NCI-H2081 (cell line): ENCODE measurements at places on chromosomes 5 and 9.

DNA sequence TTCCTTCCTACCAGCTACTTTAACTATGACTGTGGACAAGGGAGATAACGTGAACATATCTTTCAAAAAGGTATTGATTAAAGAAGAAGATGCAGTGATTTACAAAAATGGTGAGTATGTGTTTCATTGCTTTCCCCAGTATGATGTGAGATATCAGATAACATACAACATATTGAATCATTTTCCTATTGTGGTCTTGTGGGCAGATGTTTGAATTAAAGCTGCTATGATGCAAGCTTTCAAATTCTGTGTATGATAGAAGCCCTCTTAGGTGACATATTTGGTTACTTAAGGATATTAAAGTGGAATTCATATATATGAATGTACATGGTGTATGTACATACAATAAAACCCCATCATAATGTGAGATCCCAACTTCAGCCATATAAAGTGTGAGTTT, 59.5 kb downstream of the TEK start:
- DNase-seq = no peak

DNA sequence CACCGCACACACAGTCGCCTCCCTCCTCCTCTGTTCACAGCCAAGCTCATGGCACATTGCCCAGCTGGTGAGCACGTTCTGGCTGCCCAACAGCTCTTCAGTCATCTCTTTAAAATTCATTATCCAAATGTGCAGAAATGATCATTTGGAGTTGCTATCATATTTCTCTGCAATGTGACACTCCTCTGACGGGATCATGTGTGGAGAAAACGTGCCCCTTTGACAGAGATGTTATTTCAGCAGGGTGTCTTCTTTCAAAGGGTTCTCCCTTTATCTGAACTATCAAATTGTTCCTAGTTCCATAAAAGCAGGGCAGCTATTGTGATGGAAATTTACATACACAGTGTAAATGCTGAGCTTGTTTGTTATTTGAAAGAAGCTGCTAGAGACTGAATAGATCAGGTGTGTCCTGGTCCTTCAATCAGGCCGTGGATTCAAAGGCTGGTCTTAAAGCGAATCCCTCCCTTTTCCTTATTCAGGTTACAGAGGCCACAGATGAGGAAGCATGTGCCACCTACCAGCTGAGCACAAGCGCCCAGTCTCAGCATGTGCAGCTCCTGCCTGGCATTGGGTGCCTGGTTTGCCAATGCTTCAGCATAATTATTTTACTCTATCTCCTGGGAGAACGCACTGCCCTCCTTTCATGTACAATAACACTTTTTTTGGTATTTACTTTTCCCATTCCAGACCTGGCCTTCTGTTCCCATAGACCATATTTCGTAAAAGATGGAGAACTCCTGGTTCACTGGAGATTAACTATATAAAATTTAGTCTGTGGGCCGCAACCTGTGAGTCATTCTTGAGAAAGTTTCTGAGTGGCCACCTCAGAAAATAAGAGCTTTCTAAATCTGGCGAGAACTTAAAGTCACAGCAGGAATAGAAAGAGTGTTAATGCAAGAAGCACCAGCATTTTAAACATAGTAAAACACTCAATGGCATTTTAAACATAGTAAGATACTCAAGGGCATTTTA, 433.7 kb downstream of the ENC1 start:
- DNase-seq = peak; percentile 97

DNA sequence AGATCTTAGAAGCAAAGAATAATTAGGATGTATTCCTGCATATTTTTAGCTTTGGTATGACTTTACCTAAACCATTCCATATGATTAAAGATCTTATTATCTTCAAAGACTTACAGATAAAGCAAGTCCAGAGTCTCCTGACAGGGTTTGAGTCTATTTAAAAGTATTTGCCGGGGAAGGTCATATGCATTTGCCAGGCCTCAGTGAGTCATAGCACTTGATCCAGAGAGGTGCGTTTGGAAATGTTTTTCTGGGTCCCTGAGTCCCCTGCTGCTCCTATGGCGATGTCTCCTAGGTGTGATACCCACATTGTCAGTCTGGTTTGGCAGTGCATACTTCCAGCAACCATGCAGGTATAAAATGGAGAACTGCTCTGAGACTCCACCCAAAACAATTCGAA, 217.0 kb downstream of the FBXL7 start:
- DNase-seq = no peak

DNA sequence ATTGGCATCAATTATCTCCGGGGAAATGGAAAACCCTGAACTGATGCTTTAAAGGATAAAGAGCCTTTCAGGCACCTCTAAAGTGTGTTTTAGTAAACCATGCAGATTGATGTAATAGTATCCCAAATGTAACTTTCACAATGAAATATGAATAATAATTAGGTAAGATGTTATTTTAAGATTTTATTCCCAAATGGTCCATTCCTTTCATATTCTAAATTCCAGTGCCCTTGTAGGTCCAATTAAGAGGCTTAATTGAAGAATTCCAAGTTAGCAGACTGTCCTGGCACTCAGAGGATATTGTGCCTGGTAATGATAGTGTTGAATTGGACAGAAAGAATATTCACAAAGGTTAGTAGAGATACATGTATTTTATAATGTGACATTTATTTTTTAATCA, 352.5 kb upstream of the NUDT12 start:
- DNase-seq = no peak

DNA sequence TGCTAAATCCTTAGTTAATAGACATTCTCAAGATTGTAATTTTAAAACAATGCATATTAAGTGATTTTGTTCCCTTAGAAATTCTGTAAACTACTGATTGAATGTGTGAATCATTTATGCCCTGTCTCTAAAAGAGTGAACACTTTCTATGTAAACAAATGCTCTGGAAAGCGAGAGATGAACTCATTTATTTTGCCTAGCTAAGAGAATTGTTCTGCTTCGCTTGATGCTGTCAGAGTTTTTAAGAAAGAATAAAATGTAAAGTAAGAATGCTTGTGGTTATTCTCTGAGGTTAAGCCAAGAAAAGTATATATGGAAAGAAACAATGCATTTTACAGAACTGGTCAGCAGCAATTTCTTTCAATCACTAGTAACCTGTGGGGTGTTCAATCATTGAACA, 347.4 kb upstream of the NUDT12 start:
- DNase-seq = no peak

- no peak for DNase-seq
These were observed 168.1 kb upstream of the DMRT1 start for GRCh38 chr9:673264-673965.

DNA sequence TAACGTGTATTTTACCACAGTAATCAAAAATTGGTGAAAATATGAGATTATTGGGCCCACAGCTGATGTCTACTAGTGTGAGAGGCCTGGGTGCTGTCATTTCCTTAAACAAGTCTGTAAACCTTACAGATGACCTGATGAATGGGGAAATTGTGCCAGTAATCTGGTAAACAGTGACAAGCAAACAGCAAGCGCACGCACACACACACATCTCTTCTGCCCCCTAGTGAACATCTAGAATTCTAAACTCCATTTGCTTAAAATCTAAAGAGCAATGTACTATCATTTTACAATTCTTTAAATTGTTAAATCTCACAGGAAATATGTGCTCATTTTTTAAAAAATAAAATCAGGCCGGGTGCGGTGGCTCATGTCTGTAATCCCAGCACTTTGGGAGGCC, 7.5 kb upstream of the RAPGEF1 start:
- peak; percentile 36 for DNase-seq

DNA sequence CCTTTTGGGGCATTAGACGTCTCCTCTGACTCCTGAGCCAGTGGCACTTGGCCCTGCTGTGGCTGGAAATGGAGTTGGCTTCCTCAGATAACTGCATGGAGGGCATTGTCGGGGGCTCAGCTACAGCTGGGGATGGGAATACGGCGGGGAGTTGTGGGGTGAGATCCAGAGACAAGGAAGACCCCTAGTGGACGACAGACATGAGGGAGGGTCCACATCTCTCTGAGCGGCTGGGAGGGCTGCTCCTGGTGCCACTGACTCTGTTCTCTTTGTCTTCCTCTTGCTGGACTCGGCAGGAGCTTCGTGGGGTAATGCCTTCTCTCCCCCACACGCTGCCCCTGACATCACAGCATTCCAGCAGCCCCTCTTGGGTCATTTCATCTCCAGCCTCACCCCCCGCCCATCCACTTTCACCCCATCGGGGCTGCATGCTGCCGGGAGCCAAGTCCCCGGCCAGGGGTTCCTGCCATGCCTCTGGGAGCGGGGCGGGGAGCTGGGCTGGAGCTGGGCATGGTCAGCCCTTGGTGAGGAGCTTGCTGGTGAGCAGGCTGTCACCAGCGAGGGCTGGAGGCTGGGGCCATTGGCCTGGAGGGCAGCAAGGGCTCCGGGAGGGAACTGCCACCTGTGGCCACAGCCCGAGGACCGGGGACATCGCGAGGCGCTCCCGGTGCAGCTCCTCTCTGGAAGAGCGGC, 172.3 kb downstream of the CACNA1B start:
- DNase-seq = no peak

GRCh38 chr9:99184475-99185347, 37.0 kb downstream of the ALG2 start:
- peak; percentile 92 for DNase-seq

- DNase-seq = no peak
These were observed 133.2 kb downstream of the ENTREP1 start for GRCh38 chr9:69458176-69458575.

DNA sequence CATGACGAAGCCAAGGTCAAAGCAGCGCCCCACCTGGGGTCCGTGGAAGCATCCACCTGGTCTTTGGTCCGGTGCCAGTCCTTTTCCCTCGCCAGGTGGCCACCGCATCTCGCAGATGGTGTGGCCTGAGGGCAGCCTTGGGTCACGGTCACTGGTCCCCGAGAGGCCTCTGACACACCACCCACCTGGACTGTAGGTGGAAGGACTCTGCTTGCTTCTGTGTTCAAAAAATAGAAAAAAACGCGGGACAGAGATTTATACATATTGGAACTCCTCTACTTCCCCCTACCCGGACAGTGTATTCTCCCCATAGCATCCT, 466 bp upstream of the TTC39B start:
- DNase-seq = no peak

DNA sequence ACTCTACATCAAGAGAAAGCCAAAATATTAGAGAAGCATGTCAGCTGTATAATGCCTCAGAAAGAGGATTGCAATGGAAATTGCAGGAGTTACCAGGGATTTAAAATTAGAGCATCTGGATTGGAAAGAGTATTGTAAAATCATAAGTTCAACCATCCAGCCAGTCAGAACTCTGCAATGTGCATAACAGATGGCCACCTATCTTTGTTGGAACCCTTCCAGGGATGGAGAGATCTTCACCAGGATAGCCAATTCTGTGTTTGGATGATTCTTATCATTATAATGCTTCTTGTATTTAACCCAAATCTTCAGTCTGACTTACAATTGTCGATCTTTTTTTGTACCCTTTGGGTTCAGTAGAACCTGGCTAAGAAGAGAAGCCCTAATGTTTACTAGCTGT, 164.4 kb downstream of the TLR4 start:
- no peak for DNase-seq

GRCh38 chr5:167731951-167732350, 559.5 kb upstream of the WWC1 start:
- no peak for DNase-seq

DNA sequence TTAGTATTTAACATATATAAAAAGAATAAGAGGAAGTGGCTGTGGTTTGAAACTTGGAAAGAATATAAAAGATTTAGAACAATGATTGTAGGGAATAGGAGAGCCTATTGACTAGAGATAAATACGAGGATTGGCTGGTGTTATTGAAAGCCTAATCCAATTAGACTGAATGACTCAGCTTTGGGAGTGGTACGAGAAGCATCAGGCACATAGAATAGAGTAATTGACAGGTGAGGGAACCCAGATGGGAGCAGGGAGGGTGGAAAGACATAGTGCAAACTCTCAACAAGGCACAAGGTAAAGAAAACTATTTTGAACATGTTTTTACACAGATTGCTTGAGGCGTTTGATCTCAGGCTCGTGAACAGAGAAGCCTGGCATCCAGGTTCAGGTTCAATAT, 338.9 kb upstream of the KLF9 start:
- DNase-seq = peak; percentile 17

GRCh38 chr5:79856456-79857055, 134.5 kb downstream of the MTX3 start:
- no peak for DNase-seq

- no peak for DNase-seq
These were observed 34.2 kb upstream of the GRPEL2 start for GRCh38 chr5:149310947-149311658.

GRCh38 chr5:761854-762710, 22.4 kb downstream of the ZDHHC11B start:
- DNase-seq = no peak

GRCh38 chr9:83625178-83625577, 2.2 kb downstream of the IDNK start:
- no peak for DNase-seq

- no peak for DNase-seq
These were observed 6.1 kb downstream of the MAMDC2 start for GRCh38 chr9:70049672-70050271.

- no peak for DNase-seq
These were observed 85.0 kb downstream of the DNAH5 start for GRCh38 chr5:13859270-13860065.

- peak; percentile 50 for DNase-seq
These were observed 23.7 kb upstream of the LOX start for GRCh38 chr5:122101636-122102285.

- DNase-seq = peak; percentile 51
These were observed 45.5 kb upstream of the KIF2A start for GRCh38 chr5:62260513-62260912.

DNA sequence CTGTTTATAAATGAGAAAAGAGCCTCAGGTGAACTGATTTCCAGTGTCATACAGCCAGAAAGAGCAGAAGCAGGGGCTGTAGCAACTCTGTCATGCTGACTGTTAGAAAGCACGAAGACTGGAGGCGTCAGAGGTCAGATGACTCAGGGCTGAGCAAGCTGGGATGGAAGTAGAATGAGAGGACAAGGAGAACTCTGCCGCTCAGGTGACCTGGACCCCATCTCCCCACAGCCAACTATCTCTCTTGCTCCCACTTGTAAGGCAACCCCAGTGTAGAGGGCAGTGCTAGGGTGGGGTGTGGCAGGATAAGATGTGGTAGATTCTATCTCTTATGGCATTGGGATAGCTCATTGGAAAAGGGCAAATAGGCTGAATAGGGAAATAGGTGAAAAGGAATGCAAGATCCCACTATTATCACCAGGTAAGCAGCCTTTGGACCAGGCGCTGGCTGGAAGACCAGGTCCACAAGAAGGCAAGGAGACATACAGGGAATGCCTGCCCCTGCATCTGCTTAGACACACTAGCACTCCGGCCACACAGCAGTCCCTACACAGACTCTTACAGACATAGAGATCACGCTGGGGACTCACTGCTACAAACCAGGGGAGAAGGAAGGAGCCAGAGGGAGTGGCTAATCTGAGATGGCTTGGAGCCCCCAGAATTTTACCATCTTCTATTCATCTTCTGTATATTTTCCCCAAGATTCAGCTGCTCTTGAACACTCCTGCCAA, 21.2 kb upstream of the LOX start:
- DNase-seq = no peak

- no peak for DNase-seq
These were observed 2.2 kb downstream of the BTNL3 start for GRCh38 chr5:180990882-180991242.

DNA sequence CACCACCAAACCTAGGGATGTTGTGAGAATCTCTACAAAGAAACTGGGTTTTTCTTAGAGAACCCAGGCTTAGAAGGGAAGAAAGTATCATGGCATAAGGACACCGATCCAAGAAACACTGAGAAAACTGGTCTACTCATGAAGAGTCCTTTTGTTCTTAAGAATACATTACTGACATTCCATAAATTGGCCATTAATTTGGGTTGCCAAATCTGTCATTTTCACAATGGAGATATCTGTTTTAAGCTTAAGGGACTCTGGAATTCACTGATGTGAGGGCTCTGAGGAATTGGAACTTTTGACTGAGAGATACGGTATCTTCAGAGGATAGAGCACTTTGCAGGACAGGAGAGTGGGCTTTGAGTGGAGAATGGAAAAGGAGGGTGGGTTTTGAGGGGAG, 315.3 kb upstream of the ZNF608 start:
- DNase-seq = no peak
